ENCODE measurements at places on chromosomes 7 and 10.

- DNase-seq: no peak
Measured at GRCh38 chr7:33923440-33924229, 18.3 kb downstream of the BMPER start.

DNA sequence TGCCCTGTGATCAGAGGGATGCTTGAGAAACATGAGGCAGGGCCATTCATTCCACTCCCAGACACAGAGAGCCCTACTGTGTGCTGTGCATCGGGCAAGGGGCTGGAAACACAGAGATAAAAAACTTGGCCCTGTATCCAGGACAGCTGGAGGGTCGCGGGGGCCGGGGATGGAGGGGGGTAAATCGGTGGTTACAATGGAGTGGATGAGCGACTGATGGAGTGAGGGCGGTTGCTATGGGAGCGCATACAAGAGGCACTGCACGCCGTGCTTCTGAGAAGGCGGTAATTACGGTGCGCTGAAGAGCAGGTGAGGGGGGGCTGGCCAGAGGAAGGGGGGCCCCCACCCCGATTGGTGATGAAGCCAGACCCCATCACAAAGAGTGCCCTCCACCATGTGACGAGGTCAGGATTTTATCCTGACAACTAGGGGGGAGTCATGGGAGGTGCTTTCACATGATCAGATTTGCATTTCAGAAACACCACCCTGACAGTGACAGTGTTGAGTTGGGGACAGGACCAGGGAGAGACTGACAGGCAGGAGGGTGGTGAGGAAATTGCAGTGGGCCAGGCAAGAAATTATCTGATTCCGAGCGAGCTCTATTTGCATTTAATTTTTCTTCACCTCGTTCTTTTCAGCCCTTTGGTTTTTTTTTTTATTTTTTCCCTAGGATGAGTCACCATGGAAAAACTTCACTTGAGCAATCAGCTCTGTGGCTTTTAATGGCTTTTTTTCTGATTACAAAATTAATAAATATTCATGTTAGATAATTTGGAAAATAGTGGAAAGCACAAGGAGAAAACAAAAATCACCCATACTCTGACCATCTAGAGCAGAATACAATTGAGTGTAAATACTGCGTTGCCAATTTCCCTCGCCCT, 7.8 kb downstream of the CPA5 start:
- no peak for DNase-seq

GRCh38 chr7:23343806-23344475, 44.8 kb downstream of the MALSU1 start:
- no peak for DNase-seq

- DNase-seq: no peak
Measured at GRCh38 chr7:116162254-116162653, 48.1 kb upstream of the TES start.

- DNase-seq: peak; percentile 3
Measured at GRCh38 chr10:93436591-93437085, 45.5 kb downstream of the MYOF start.

- DNase-seq: no peak
Measured at GRCh38 chr7:141481971-141482370, 69.2 kb upstream of the AGK start.

DNA sequence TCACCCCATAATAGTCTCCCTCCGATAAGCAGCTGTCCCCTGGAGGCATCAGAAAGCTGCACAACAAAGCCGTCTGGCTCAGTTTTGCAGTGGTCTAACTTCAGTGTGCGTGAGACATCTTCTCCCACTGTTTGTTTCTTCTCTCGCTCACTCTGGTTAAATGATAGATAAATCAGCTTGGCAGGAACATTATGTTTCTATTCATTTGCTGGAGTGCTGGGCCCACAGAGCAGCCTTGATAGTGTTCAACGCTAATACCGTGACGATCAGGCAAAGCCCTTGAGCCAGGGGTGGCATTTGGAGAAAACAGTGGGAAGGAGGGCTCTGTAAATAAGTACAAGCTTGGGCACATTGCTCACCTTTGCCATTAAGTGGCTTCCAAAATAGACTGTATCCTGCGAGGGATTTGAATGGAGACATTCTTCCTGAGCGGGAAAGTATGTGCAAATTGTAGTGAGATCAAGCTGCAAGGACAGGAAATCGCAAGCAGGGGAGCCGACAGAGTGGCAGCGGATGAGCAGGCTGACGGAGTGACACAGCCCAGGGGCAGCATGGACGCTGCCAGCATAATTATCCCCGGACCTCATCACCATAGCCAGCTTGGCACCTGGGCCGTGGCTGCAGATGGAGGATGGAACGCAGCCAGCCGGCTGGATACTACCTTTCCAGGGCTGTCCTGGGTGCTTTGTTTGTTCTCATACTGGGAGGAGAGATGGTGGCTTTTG, 256.8 kb upstream of the FZD8 start:
- DNase-seq: no peak

GRCh38 chr10:124296813-124297788, 121.6 kb downstream of the OAT start:
- no peak for DNase-seq

- no peak for DNase-seq
Measured at GRCh38 chr10:132313305-132313704, 5.6 kb upstream of the STK32C start.

GRCh38 chr7:151735186-151735850, 141.6 kb downstream of the PRKAG2 start:
- no peak for DNase-seq

- no peak for DNase-seq
Measured at GRCh38 chr7:79673969-79674368, 220.5 kb upstream of the MAGI2 start.

- no peak for DNase-seq
Measured at GRCh38 chr10:34667177-34667576, 147.9 kb downstream of the PARD3 start.

GRCh38 chr7:16668978-16669377, 23.0 kb downstream of the BZW2 start:
- no peak for DNase-seq

GRCh38 chr7:157700231-157701005, 363.6 kb downstream of the DNAJB6 start:
- no peak for DNase-seq

DNA sequence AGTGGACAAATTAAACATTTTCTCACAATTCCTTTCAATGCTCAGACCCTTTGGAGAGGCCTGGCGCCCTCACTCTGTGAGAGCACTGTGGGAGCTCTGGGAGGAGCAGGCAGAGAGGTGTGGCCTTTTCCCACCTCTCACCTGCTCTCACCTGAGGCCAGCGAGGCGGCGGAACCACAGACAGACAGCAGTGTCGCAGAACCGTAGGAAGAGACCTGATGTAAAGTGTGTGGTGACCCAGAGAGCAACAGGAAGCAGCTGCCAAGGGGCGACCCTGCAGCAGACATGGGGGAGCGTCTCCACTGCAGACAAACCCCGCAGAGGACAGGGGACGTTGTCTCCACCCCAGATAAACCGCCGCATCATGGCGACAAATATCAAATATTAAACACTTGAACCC, 15.6 kb upstream of the PARP12 start:
- no peak for DNase-seq

DNA sequence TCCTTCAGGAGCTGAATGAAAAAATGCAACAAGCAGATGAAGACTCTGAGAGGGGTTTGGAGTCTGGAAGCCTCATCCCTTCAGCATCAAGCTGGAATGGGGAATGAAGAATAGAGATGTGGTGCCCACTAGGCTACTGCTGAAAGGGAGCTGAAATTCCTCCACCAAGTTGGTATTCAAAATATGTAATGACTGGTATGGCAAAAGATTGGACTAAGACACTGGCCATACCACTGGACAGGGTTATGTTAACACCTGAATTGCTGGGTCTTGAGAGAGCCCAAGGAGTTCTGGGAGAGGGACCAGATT, 5.4 kb downstream of the IFIT2 start:
- no peak for DNase-seq

DNA sequence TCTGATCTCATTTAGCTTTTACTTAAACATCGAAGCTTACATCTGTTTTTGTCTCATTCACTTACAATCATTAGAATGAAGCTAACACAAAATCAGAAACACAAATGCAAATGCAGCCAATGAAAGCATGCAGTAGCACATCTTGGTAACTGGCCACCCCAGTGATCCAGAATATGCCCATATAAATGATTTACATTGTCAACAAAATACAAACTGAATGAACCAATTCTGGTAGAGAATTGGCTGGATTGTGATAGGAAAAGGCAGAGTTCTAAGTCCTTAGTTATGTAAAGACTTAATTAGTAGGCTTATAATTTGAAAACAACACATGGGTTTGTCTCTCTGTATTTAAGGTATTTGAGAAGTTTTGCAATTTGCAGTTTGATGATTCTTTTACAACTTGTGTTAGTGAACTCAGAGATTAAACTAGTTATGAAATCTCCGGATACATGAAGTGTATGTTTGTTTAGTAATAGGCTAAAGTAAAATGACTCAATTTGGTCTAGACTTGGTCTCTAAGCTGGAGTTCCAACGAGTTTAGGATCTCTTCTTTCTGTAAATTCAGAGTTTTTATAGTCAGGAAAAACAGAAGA, 21.2 kb downstream of the TECTB start:
- DNase-seq: no peak

- DNase-seq: no peak
Measured at GRCh38 chr10:50850578-50851230, 34.7 kb downstream of the A1CF start.

GRCh38 chr10:76935941-76936613, 701.5 kb downstream of the KCNMA1 start:
- DNase-seq: no peak

- no peak for DNase-seq
Measured at GRCh38 chr7:26500749-26501352, 209.2 kb downstream of the SNX10 start.

DNA sequence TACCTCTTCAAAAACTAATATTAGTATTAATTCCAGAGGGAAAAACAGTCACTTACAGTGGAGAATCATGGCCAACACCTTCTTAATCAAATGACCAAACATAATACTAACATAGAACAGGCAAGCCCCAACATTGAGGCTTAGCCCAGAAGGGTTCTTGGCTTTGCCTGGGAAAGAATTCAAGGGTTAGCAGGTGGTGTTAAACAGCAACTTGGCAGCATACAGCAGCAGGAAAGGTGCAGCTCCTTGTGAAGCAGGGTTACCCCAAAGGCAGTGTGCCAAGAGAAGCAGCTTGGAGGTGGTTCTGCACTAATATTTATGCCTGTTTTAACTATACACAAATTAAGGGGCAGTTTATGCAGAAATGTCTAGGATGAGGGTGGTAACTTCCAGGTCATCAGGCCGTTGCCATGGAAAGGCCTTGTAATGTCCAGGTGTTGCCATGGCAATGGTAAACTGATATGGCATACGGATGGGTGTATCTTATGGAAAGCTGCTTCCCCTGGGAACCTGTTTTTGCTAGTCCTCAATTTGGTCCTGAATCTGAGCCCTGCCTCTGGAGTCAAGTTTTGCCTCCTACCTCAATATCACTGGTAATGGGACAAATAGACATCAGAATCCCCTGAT, 27.2 kb upstream of the BEND7 start:
- DNase-seq: no peak

- peak; percentile 32 for DNase-seq
Measured at GRCh38 chr7:127392182-127392565, 334 bp downstream of the ZNF800 start.

GRCh38 chr10:110912374-110912773, 6.6 kb downstream of the BBIP1 start:
- no peak for DNase-seq

DNA sequence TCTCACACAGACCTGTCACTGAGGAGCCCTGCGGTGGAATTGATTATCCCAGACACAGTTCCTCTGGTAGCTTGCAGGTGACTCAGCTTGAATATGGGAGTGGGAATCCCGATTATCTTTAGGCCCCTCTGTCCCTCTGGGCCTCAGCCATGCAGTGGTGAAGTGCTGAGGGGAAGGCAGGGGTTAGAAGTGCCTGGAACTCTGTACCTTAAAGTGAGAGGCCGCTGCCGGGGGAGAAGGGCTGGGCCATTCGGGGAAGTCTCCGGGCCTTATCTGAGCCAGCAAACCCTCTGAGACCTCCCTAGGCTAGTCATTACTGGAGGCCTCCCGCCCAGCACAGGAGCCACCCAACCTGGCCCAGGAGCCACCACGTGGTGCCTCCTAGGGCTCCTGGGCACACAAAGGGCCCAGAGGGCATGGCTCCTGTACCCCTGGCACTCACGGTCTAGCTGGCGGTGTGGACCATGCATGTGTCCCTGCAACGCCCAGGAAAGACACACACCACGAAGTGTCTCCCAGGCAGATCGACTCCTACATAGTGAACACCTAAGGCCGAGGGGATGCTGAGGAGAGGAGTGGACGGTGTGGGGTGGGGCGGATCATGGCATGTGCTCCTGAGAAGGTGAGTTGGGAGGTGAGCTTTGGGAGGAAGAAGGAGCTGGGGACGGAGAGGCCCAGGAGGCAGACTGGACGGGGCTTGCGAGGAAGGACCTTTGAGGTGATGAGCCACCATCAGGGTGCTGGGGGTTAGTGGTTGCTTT, 56.2 kb downstream of the HK1 start:
- no peak for DNase-seq

DNA sequence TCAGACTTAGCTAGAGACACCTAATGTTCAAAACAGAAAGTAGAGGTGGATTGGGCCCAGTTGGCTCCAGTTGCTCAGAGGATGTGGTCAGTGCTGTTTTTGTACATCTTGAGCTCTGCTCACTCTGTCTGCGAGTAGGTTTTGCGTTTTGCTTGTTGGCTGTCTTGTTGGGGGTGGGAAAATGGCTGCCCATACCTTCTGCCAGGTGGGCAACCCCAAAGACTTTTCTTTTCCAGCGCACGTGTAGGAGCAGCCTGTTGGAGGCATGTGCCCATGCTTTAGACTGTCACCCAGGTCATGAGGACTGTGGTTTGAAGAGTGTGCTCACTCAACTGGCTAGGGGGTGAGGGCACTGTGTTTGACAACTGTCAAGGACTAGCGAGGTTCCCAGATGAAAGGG, 73.9 kb downstream of the KAT6B start:
- DNase-seq: no peak

DNA sequence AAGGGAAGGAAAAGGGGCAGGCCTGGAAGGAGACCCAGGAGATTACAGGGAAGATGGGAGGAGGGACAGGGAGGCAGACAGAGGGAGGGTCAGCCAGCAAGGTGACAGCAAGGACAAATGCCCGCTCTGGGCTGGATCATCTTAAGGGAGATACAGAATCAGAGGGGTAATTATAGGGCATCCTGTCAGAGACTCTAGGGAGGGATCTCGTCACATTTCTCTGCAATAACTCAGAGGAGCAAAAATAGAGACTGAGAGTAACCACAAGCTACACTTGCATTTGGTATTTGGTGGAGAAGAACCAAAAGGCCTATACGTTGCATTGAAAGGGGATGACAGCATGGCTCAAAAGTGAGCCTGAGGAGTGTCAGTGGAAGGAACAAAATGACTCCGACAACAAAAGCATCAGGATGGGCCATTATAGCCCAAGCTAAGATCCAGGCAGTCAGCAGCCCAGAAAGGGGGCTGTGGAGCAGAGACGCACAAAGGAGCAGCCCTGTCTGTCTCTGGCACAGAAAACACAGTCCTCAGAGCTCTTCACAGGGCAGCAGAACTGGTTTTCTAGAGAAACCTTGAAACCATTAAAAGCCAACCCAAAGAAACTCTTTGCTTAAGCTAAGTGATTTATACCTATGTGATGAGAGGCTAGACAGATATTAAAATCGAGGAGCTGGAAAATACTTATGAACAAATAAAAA, 430.2 kb upstream of the VSTM2A start:
- DNase-seq: no peak
